ENCODE measurements at places on chromosomes 5 and 9.
A peak's percentile ranks its signal among the peaks of the same experiment; 100 is the strongest.

- no peak for DNase-seq
These were observed 5.2 kb upstream of the GCNT1 start for GRCh38 chr9:76453785-76454184.

DNA sequence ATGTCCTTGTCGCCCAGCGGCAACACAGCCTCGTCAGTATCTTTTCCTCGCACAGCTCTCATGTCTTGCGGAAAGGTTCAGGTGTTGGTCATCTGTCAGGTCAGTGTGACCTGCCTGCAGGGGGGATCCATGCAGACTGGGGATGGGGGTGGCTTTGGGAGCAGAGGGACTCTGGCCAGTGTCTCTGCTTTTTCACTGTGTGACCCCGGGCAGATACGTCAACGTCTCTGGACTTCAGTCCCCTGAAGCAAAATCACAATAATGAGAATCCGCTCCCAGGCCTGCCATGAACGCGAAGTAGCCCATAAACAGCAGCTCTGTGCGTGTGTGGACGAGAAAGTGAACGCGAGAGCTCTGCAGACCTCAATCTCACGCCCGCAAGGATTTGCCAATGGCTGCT is 75.7 kb upstream of the FCN1 start:
- no peak for DNase-seq

GRCh38 chr9:78121488-78121887 is 89.9 kb upstream of the GNAQ start:
- peak; percentile 57 for DNase-seq

DNA sequence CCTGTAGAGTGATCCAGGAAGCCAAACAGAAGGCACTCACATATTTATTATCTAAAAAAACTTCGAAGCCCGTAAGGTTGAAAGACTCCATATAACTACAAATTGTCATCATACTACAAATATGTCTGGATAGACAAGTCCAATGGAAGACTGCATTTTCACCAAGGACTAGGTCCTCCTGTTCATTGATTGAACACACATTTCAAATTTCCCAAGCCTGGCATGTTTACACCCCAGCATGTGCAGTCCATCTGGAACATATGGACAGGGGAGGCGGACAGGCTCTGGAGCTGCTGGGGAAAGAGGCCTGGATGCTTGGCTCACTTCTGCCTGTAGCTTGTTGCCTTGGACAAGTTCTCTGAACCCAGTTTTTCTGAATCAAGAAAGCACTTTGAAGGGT is 378.7 kb downstream of the ENC1 start:
- DNase-seq = no peak

- DNase-seq = no peak
These were observed 1.0 kb downstream of the CLIC3 start for GRCh38 chr9:136995362-136995761.

DNA sequence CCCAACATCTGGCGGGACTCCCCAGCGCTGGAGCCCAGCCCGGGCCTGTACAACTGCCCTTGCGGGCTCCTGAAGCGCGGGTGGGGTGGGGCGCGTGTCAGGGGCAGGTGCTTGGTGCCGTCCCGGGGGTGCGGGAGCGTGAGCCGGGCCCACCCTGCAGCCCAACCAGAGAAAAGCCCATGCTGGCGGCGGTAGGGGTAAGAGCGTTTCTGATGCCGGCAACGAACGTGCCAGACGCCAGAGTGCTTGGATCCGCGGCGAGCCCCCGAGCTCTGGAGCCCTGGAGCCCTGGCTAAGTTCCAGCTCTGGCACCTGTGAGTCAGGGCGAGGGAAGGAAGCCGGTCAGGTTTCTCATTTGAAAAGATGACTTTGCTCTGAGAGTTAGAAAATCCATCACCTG is 58.0 kb downstream of the ZNF510 start:
- no peak for DNase-seq

DNA sequence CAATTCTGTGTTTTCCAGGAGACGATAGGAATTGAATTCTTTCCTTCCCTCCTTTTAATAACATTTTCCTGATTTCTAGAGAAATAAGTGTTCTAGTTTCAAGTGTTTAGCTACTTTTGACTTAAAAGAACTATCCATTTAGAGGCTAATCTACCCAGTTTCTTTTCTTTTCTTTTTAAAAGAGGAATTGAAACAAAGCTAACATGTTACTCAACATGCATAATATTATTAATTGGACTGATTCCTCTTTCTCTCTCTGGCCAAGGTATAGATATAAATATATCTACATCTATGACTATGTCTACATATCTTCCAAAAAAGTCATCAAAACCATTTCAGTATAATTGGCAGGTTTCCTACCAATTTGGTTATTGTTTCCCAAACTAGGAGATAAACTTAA is 309.8 kb downstream of the TRPM3 start:
- DNase-seq = no peak

- no peak for DNase-seq
These were observed 84.0 kb downstream of the STK10 start for GRCh38 chr5:172104021-172104420.

DNA sequence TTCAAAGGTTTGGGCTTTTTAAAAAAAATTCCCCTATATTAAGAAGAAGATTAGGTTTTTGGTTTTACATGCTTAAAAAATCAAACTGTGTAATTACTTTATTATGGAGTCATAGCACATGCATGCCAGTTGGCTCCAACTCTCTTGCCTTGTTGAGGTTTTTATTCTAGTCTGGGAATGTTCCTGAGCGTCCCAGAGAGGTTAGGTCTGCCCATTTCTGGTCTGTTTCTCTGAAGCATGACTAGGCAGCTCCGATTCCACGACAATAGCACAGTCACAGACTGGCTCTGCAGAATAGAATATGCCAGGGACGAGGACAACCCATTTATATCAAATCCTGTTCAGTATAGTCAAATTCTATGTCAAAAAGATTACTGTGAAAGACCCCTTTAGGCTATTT is 217.0 kb downstream of the PCSK5 start:
- no peak for DNase-seq

- DNase-seq = no peak
These were observed 45.8 kb downstream of the EPB41L4B start for GRCh38 chr9:109274884-109275730.

DNA sequence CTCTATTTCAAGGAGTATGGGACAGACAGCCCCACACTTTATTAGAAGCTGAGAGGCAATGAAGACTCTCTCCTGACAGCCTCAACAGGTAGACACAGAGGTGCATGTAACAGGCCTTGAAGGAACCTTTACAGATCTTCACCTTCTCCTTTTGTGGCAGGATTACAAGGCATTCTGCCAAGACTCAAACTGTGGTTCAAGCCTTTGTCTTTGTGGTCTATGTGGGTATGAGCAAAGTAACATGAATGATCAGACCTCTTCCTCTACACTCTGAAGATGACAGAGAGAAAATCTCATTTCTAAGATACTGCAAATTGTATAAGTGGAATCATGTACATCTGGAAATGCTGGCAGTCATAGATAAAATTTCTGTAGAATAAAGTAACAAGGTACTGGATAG is 346.9 kb downstream of the CDH9 start:
- DNase-seq = no peak

DNA sequence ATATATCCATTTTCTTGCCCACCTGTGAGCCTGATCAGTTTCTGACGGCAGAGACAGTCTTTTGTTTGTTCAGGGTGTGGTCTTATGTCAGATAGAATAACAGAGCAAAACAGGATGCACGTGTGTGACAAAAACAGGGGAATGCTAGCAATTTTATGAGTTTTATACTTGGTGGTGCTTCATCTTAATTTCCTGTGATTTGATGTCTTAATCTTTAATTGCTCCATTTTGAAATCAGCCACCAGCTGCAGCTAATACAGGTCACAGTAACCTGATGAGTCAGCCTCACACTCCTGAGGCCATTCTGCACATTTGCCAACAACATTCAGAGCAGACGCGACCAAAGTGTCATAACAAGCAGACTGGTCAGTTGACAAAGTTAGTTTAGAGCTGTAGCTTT is 42.3 kb upstream of the JMY start:
- no peak for DNase-seq

GRCh38 chr5:96903300-96903699 is 27.0 kb downstream of the ERAP2 start:
- peak; percentile 20 for DNase-seq

GRCh38 chr9:17906841-17907778 is 328.2 kb downstream of the SH3GL2 start:
- DNase-seq = no peak

- DNase-seq = peak; percentile 41
These were observed 18.6 kb downstream of the CTNNAL1 start for GRCh38 chr9:108994695-108995094.

DNA sequence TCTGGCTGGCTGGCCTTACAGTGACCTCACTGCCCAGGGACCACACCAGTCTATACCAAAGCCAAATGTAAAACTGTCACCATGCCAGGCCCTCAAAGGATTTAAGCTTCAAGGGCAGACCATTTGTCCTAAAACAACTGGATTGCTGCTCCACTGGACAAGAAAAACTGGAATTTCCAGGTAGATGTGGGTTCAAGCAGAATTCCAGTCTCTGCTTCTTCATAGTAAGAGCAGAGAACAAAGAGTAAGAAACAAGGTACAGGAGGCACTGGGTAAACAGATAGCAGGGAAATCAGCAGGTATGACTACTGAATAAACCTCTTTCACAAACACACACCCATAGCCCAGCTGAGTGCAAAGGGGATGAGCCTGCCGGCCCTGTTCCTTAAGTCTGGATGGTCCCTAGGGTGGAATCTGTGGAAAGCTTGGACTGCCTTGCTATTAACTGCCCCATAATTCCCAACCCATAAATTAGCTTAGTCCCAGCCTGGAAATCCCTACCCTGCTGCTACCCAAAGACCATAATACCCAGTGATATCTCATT is 5.5 kb downstream of the B4GALT1 start:
- no peak for DNase-seq

- no peak for DNase-seq
These were observed 206.3 kb upstream of the S1PR3 start for GRCh38 chr9:88784960-88785359.

GRCh38 chr5:57163553-57164006 is 10.3 kb upstream of the GPBP1 start:
- DNase-seq = no peak

DNA sequence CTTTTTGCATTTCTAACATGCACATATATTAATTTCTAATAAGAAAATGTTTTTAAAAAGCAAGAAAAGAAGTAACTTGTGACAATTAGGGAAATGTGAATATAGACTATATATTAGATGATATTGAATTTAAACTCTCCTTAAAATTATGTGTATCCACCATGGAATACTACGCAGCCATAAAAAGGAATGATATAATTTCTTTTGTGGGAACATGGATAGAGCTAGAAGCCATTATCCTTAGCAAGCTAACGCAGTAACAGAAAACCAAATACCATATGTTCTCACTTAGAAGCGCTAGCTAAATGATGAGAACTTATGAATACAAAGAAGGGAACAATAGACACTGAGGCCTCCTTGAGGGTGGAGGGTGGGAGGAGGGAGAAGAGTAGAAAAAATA is 23.8 kb upstream of the AP3B1 start:
- DNase-seq = no peak

DNA sequence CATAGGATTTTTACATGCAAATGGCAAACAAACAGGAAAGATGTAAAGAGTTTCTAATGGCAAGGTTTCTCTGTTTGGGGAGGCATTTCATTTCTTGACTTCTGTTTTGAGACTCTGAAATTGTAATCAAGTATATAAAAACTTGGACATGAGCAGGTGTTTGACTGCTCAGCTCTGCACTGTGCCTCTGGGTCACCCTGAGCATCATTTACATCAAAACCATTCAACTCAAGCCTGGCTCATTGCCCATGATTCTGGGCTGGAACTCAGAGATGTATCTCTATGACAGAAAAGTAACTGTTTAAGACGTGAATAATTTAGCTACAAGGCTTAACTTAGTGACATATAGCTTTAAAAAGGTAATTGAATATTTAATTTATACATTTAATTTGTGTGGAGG is 1402.4 kb upstream of the NUDT12 start:
- no peak for DNase-seq

DNA sequence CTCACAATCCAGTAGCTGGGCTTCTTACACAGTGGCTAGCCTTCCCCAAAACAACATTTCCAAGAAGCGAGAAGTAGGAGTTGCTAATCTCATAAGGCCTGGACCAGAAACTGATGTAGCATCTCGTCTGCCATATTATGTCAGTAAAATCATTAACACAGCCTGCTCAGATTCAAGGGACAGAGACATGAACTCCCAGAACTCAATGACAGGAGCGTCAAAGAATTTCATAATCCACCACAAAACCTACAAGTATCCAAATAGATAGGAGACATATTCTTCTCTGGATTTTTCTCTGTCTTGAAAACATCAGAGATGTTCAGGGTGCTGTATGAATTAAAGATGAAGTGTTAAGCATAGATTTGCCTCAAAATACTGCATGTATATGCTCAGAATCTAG is 457.6 kb upstream of the ACTBL2 start:
- no peak for DNase-seq
